HAP-1 (cell line): ENCODE measurements at places on chromosomes 13 and 19.

DNA sequence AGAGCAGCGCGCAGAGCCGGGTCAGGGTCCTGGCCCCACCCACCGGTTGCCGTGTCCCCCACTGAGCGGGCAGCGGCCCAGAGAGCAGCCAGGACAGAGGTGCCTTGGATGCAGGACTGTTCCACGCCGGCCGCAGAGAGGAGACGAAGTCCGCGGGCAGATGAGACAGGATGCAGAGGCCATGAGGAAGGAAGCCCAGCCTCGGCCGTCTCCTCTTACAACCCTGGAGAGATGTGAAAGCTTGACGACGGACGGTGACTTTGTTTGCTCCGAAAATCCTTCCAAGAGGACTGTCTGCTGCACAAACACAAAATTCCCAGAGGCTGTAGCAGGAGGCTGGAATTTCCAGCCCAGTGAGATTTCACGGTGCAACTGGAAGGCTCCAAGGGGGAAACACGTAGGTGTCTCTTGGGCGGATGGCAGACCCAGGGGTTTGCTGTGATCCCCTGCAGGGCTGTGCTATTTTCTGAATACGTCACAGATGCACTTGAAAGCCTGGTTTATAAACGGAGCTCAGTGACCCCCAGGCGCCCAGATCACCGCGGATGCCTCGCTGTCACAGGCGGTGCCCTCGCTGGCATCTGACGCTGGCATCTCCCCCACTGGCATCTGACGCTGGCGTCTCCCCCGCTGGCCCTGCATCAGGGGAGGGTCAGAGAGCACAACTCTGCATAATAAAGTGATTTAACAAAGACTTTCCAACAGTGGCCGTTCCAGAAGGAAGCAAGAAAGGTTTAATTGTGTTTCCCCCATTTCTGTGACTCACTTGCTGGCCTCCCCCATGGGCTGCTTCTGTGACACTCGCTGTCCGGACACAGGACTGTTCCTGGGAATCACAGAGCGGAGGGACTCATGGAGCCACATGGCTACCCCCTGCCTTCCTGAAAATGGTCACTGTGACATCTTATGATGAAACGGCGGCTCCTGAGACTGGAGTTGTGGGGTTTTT, 62.0 kb upstream of the C13orf46 start:
- DNase-seq = no peak

GRCh38 chr19:47107953-47108746, 5.4 kb downstream of the ZC3H4 start:
- no peak for DNase-seq

GRCh38 chr13:104198801-104199200, 1132.6 kb upstream of the SLC10A2 start:
- DNase-seq = no peak

DNA sequence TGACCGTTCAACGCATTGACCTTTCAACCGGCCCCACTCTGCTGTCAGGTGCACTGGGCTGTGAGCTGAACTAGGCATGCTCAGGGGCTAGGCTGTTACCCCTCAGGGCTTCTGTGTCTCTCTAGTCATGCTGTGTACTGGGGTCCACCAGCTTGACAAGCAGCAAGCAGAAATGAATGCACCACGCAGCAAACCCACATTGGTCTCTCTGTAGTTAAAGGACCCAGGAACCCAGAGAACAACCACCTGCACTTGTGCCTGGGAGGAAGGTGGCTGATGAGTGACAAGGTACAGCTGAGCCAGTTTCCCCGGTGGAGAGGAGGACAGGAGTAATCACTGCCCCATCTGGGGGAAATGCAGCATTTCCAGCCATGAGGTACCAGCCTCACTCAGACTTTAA, 159.9 kb downstream of the USP12 start:
- no peak for DNase-seq

- DNase-seq = peak; percentile 77
Measured at GRCh38 chr13:25214491-25215252, 42.6 kb upstream of the AMER2 start.

- DNase-seq = no peak
Measured at GRCh38 chr13:105159841-105160240, 1375.6 kb downstream of the EFNB2 start.

- no peak for DNase-seq
Measured at GRCh38 chr19:7953576-7953975, 10.1 kb upstream of the TIMM44 start.

GRCh38 chr13:41008349-41008980, 10.7 kb downstream of the ELF1 start:
- no peak for DNase-seq

DNA sequence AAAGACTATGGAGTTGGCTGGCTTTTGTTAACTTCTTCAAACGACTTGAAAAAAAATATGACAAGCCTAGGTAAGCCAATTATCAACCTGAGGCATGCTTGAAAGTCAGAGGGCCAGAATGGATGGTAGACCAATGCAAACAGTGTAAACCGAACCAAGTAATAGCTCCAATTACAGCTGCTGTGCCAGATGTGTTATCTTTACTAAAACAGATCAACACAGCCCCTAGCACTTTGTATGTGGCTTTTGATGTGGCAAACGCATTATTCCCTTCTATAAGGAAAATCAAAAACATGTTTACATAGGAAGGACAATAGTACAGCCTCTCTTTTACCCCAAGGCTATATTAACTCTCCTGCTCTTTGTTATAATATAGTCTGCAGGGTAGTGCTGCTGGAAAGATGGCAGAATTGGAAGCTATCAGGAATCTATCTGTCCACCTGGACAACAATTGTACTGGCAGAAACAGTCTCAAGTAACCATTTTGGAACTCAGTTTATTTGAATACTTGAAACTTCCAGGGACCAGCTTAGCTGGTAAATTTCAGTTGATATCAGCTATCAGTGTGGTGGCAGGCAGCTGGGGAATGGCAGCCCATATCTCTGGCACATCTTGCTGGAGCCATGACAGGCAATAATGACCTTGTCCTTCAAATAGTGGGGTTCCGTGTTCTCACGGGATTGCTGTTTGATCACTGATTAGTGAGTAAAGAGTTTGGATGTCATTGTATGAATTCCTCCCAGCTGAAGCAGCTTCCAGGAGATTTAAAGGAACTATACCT, 144.4 kb upstream of the WASF3 start:
- no peak for DNase-seq

GRCh38 chr13:85976242-85976641, 177.0 kb upstream of the SLITRK6 start:
- DNase-seq = no peak

DNA sequence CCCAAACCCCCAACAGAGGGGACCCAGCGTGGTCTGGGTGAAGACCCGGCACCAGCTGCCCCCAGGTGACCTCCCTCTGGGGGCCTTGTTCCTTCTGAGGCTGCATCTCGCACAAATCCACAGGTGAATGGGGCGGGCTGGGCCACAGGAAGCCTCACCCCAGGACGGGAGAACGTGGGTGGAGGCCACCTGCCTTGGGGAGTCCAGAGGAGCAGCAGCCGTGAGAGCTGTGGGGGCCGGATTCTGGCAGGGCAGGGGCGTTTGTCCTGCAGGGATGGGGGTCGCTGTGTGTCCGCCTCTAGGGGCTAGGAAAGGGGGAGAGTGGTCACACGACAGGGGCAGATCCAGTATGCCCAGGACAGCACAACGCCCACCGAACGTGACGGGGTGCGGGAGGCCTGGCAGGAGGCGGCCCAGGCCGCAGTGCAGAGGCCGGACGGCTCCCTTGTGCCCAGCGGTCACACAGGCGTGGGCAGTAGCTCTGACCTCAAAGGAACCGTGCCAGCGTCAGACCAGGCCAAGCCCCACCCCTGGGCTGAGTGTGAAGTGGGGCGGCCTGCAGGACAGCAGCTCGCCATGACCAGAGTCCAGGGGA, 6.7 kb downstream of the POLR2E start:
- DNase-seq = no peak

DNA sequence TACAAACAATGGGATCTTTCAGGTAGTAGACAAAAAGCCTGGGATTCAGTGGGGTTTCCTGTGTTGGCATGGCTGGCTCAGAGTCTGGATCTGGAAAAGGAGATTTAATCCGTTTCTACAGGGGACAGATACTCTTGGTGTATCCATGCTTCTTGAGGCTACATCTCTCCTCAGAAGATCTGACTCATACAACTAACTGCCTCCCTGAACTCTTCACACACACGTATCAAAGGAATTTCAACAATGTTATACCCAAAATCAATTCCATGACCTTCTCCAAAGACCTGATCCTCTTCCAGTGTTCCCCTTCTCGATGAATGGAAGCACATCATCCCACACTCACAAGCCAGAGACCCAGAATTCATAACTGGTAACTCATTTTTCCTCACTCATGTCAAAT, 435.3 kb upstream of the NBEA start:
- no peak for DNase-seq

GRCh38 chr19:38494379-38494778, 60.9 kb downstream of the RYR1 start:
- DNase-seq = no peak

- no peak for DNase-seq
Measured at GRCh38 chr13:70171151-70171550, 62.9 kb upstream of the KLHL1 start.

- no peak for DNase-seq
Measured at GRCh38 chr13:24100188-24100587, 60.3 kb upstream of the SPATA13 start.

- peak; percentile 48 for DNase-seq
Measured at GRCh38 chr19:1133471-1133929, 29.7 kb downstream of the GPX4 start.

DNA sequence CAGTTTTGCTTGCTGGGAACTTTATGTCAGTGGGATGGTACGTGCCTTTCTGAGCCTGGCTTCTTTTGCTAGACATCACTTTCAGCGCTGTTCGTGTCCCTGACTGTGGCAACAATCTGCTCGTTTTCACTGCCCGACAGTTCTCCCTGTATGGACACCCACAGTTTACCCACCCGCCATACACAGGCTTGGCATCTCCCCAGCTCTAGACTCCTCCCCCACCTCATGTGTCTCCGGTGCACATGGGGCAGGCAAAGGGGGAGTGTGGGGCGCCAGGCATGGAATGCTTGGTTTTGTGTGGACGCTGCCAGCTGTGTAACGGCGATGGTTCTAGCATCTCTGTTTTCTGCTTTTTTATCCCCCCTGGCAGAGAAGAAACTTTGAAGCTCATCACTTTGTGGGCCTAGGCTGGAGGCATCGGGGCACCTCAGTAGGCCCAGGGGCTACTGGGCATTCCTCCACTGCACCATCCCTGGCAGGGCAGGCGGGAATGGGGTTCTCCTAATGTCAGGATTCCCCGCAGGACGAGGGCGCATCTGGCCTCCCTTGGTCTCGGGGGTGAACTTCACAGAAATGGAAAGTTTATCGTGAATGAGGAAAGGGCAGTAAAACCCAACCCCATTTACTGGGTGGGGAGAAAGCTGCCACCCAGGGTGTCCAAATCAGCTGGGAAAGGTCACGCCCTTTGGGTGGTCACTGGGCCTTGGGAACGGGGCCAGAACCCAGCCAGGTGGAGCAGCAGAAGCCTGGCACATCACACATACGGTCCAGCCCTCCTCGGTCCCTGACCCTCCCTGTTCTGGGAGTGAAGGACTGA, 60.8 kb downstream of the CEBPG start:
- DNase-seq = no peak

DNA sequence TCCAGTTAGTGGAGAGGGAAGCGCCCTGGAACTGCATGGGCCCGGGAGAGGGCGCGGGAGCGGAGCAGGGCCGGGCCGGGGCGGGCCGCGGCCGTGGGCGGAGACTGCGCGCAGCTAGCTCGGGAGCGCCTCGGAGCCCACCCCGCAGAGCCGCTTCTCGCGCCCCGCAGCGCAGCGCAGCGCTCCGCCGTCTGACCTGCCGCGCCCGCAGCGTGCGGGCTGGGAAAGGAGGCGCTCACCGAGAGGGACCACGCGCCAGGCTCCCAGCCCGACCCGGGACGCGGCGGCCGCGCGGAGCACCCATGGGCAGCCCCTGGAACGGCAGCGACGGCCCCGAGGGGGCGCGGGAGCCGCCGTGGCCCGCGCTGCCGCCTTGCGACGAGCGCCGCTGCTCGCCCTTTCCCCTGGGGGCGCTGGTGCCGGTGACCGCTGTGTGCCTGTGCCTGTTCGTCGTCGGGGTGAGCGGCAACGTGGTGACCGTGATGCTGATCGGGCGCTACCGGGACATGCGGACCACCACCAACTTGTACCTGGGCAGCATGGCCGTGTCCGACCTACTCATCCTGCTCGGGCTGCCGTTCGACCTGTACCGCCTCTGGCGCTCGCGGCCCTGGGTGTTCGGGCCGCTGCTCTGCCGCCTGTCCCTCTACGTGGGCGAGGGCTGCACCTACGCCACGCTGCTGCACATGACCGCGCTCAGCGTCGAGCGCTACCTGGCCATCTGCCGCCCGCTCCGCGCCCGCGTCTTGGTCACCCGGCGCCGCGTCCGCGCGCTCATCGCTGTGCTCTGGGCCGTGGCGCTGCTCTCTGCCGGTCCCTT, at the start of gene MLNR:
Gene MLNR (plus strand): TSS at position 303 of the 820 bp plus-strand sequence. CDS start 0 bp downstream, at position 303.
- no peak for DNase-seq

GRCh38 chr13:44236370-44236769, 137.3 kb upstream of the SERP2 start:
- no peak for DNase-seq

DNA sequence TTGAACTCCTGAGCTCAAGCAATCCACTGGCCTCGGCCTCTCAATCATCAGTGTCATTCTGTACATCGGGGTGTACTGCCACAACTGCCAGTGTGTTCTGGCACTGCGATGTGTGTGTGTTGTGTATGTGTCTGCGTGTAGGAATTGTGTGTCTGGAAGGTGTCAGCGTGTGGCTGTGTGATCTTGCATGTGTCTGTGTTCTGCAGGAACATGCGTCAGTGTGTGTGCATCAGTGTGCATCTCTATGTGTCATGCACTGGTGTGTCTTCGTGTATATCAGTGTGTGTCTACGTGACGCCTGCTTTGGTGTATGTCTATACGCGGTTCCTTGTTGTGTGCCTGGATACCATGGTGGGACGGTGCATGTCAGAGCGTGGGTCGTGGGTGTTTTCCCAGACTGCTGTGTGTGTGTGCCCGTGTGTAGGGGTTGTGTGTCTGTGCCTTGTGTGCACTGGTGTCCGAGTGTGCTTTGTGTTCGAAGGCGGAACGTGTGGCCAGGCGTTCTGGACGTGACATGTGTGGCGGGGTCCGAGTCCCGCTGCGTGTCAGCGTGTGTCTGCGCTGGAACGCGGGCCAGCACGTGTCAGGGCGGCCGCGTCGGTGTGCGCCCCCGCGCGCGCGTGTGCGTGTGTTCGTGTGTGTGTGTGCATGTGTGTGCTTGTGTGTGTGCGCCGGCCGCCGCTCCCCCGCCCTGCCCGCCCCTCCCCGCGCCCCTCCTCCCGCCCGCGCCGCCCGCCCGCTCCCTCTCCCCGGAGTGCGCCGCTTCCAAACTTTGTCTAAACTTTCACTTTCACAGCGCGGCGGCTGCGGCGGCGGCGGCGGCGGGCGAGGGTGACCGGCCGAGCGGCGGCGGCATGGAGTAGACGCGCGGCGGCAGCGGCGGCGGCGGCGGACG, at the start of gene NFIX:
Gene NFIX (plus strand): TSS at position 775 of the 895 bp plus-strand sequence. CDS start 363 bp downstream, outside the sequence.
- DNase-seq = peak; percentile 18

GRCh38 chr19:13060233-13060963, 42.3 kb downstream of the LYL1 start:
- DNase-seq = peak; percentile 69

DNA sequence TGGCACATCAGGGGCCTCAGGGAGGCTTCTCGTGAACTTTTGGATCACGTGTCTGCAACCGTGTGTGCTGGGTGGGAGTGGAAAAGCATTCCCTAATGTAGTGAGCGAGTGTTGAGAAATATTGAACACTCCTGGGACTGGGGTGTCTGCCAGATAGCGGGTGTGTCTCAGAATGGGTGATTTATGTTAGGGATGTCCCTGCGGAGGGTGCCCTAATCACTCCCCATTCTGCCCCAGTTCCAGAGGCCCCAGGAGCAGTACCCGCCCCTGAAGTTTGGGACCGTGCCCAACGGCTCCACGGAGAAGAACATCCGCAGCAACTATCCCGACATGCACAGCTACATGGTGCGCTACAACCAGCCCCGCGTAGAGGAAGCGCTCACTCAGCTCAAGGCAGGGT, 24.2 kb upstream of the GRWD1 start:
- DNase-seq = no peak

- DNase-seq = no peak
Measured at GRCh38 chr13:68748038-68748437, 1359.6 kb upstream of the ATXN8OS start.
